ENCODE measurements at places on chromosomes 3 and 15.

GRCh38 chr15:45919806-45920205 lies 285.0 kb downstream of the SQOR start:
- DNase-seq: no peak

- no peak for DNase-seq
Measured at GRCh38 chr15:91553196-91553854, 300.2 kb upstream of the SLCO3A1 start.

GRCh38 chr3:81518945-81519344 lies 242.5 kb downstream of the GBE1 start:
- no peak for DNase-seq

DNA sequence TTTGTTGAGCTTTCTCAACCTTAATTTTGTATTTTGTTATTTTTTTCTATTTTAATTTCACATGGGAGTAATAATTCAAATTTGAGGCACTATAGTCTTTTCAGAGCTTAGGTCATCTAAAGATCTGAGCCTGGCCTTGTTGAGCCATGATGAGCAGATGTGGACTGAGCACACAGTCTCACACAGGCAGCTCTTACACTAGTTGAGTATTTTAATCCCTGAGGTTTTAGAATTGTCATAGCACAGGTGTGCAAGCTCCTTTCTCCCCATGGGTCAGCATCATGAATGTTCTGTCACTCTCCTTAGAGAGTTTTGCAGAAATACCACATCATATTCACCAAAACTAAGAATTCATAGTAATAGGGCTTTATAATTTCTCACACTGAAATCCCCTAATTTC lies 4.9 kb downstream of the ZBTB38 start:
- DNase-seq: no peak

- DNase-seq: no peak
Measured at GRCh38 chr3:99934975-99935797, 117.5 kb downstream of the CMSS1 start.

DNA sequence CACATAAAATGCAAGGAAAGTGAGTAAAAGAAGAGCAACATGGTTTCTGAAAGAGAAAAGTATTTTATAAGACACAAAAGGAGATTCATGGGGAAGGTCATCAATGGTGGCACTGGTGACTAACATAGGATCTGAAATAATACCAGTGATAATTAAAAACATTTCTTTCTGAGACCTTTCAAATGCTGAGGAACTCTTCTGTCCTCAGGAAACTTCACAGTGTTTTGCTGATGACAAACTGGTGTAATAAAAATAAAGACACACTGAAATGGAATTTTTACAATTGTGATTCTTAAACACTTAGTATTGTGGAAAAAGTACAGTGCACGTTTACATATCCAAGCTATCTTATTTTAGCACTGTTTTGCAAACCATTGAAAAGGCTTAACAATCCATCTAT lies 80.4 kb upstream of the ZBTB20 start:
- no peak for DNase-seq

GRCh38 chr3:104635872-104636580 lies 730.7 kb upstream of the ALCAM start:
- no peak for DNase-seq

GRCh38 chr3:133535971-133536881 lies 37.3 kb upstream of the CDV3 start:
- DNase-seq: no peak

GRCh38 chr3:184306341-184306972 lies 7.4 kb downstream of the PSMD2 start:
- DNase-seq: no peak

DNA sequence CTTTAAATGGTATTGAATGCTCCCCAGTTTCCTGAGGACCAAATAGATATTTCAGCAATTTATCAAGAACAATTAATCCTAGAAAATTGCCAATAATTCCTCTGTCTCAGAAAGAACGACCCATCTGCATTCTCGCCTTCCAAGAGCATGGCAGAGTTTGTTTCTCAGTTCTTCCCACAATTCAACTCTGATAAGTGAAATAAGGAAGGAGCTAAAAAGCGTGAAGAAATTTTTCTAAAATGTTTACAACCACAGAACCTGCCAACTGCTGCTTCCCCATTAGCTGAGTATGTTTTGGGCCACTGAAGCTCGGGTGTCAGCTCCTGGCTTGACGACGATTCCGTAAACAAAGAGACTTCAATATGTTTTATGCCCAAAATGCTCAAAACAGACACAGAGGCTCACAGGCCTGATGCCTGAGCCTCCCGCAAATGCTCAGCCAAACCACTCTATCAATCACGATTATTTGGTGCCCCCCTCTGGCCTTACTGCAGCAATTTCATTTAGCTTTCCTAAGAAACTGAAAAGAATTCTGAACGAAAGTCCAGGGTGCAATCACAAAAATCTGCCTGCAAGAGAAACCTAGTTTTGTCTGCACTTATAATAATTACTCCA lies 259.2 kb upstream of the CCDC54 start:
- DNase-seq: no peak
